ENCODE measurements at places on chromosomes 2 and 18. TPM values are rescaled to one million over a fixed set of nuclear protein-coding genes. Genes with fewer than 3 reads are reported as not detected.

Gene IWS1
- 26.2 TPM for total RNA-seq

Gene TEX44
- not detected for total RNA-seq

Gene PAIP2B
- total RNA-seq, result 1.0 TPM

Gene DLX1
- not detected for total RNA-seq

Gene ATG9A
- 34.5 TPM for total RNA-seq

Gene RELCH
- total RNA-seq, result 21.2 TPM

Gene FSHR
- total RNA-seq, result not detected

Gene TRIB2
- 60.7 TPM for total RNA-seq

Gene NCKAP5
- under 0.01 TPM for total RNA-seq

Gene AMER3
- total RNA-seq, result not detected

Gene HOXD13
- not detected for total RNA-seq

Gene CRIM1
- total RNA-seq, result 375 TPM

Gene KYNU
- 0.26 TPM for total RNA-seq

Gene SLC4A5
- total RNA-seq, result 0.25 TPM

Gene PSTPIP2
- 0.63 TPM for total RNA-seq

Gene CHRND
- total RNA-seq, result not detected

Gene CGREF1
- total RNA-seq, result 5.1 TPM

Gene SPIRE1
- total RNA-seq, result 16.6 TPM

Gene MARCHF4
- 0.13 TPM for total RNA-seq

All from dermis microvascular lymphatic vessel endothelial cell (primary cell).